ENCODE measurements at places on chromosomes 3 and 15.

DNA sequence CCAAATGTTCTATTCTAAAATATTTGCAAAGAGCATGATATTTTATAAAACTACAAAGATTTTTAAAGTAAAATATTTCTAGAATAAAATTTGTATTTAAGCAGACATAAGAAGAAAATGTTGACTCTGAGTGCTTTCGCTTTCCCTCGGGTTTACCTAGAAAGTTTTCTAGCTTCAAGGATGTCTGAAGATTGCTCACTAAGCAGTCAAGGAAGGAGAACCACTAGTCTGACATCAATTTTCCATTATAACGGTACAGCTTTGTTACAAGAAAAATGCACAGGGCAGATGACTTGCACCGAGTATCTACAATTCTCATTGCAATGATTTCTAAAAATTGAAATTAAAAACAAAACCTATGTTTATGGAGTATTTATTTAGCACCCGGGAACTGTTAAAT, 14.2 kb downstream of the GPR15 start:
- no peak for DNase-seq

- DNase-seq, result no peak
These were observed 145.3 kb downstream of the RORA start for GRCh38 chr15:61083788-61084134.

GRCh38 chr3:71008350-71008935, 575.1 kb downstream of the FOXP1 start:
- no peak for DNase-seq

- no peak for DNase-seq
These were observed 195.7 kb downstream of the OXSM start for GRCh38 chr3:25985621-25986020.

GRCh38 chr15:65551183-65551582, 20.9 kb downstream of the HACD3 start:
- no peak for DNase-seq

- DNase-seq, result peak; percentile 28
These were observed 4.6 kb upstream of the P2RY14 start for GRCh38 chr3:151282921-151283320.

GRCh38 chr3:25427942-25428788, at the start of gene RARB:
Gene RARB, plus strand, starts transcription at chr3:25428263. Its CDS starts 469 bp downstream, at chr3:25428732.
- peak; percentile 52 for DNase-seq

- no peak for DNase-seq
These were observed 418.3 kb downstream of the OTOL1 start for GRCh38 chr3:161914703-161915417.

DNA sequence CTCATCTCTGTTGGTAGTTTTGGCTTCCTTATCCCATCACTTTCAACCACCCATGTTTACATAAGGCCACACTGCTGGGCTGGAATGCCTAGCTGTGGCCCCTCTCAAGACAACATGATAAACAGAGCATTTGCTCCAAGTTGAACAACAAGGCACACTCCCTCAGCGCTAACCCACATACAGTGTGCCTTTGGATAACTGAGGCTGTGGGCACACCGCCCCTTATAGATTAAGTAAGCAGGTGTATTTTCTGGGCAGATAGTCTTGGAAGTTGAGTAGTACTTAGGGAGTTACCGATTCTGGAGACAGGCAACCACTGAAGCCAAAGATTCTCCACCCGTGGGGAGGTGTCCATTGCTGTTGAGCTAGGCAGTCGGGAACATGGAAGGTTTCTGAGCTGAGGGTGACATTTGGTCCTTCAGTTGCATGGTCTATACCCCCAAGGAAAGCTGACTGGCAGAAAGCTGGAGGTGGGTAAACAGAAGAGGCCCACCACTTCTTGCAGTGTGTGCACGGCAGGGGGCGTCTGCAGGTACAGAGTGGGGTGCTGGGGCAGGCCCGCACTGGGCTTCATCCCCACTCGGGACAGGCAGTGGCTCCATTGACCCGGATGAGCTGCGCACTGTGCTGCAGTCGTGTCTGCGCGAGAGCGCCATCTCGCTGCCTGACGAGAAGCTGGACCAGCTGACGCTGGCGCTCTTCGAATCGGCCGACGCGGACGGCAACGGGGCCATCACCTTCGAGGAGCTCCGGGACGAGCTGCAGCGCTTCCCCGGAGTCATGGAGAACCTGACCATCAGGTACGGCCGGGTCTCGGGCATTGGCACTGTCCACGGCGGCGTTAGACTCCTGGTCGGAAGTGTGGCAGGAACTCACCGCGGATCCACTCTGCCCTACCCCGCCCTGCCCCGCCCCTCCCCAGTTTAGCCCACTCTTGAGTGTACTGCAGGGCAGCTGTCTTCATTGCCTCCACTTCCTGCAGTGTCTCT, 16.8 kb downstream of the NOX5 start:
- DNase-seq, result no peak

DNA sequence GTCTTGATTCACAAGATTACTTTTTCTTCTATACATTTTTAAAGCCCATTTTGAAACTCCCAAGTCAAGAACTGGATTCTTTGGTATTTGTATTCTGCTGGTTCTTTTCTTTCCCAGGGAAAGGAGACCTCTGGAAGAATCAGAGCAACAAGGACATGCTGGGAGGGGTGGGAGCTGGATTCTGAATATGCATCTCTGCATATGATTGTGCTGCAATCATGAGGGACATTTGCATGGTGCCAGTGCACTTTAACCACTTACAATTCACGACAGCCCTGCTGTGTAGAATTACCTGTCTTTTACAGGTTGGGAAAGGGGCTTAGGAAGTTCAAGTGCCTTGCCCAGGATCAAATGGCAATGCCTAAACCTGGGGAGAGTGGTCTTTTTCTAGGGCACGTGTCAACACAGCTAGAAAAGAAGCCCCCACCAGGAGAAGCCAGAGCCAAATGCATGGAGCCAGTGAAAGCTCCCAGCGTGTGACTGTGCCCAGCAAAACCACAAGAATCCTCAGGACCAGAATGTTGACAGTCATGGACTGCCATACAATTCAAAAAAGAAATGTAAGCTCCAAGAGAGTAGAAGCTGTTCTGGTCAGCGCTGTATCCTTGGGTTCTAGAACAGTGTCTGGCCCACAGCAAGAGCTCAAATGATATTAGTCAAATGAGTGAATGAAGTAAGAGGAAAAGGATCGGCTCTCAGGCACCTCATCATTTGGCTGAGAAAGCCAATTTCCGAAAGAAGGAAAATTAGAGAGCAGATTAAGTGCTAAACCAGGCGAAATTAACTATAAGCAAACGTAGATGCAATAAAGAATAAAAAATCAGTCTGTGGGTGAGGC, 84.5 kb upstream of the MEF2A start:
- no peak for DNase-seq

- no peak for DNase-seq
These were observed 186.6 kb downstream of the TIGIT start for GRCh38 chr3:114480442-114480841.

DNA sequence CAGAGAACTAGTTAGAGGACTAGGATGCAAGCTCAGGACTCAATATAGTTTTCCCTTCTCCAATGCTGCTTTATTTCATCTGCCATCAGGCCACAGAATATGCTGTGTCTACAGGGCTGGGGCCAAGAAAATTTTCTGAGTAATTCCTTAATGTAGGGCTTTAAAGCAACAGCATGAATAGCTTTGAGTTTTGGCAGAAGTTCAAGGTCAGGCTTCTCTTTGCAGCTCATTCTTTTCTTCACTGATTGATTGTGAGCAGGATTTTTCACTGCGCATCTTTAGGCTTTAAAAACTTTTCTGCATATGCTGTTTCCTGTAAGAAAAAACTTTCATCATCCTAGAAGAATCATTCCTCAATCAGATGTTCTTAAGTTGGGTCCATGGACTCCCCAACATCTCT, 4.6 kb downstream of the TMEM108 start:
- no peak for DNase-seq

DNA sequence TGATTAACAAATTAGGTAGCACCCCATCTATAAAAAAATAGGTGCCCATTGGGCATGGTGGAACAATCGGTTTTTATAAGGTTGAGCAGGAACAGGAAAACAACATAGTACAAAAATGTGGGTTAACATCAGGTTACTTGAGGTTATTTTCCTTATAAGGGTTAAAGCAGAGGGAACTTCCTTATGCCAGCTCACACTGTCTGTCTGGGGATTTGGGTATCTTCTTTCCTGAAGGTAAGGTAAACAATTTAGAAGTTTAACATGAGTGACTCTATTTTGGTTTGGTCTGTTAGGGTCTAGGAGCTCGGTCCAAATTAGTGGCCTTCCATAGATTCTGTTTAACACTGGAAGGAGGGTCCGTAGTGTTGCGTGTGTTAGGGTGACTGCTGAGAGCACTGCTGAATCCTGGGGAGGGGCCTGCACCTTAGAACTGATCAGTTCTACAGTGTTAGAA, 14.7 kb downstream of the CHD2 start:
- no peak for DNase-seq

GRCh38 chr3:170467007-170467406, 48.3 kb downstream of the CLDN11 start:
- DNase-seq, result no peak

- DNase-seq, result no peak
These were observed 14.1 kb upstream of the APOD start for GRCh38 chr3:195597848-195598247.

- DNase-seq, result no peak
These were observed 240.7 kb downstream of the SHOX2 start for GRCh38 chr3:157865352-157866000.

DNA sequence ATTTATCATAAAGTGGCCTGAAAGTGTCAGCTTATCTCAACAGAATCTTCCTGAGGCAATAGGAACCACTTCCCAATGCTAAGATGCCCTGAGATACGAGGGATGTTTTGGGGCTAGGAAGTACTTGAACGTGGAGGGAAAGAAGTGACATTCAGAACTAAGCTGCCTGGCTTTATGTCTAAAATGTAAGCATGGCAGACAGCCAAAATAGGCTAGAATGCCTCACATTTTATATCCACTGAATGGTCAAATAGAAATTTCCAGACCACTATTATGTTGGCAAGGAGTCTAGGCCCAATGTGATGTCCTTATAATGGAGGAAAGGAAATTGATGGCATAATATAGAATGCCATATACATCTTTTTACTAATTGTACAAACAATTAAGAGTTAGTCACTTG, 154.9 kb downstream of the PEX5L start:
- DNase-seq, result no peak

DNA sequence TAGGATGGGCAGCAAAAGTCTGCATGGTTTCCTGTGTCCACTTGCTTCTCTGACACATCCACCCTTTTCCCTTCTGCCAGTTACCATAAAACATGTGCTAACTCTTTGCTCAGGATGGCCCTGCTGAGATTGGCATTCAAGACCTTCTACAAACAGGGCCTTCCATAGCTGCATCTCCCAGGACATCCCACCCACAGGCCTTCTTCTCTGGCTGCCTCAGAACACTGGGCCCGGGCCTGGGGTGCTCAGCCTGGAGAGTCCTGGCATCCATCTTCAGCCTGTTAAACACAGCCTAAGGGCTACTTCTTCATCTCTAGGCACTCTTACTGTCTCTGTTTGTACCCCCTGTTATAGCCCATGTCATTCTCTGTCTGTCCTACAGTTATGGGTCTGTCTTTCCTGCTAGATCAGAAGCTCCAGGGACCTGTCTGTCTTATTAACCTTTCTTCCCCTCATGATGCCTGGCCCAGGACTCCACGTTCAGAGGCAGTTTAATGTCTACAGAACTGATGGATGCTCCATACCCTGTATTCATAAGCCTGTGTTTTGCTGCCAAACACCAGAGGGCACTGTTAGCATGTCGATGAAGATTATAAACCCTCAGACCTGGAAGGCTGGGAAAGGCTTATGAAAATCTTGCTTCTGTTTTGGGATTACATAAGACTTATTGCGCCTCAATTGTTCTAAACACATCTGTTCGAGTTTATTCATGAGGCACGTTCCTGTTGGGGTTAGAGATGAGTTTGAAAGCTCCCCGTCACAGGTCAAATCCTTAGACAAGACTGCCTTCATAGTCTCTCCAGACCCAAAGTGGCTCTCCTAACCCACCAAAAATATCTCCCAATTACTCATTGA, 16.5 kb downstream of the SEMA3G start:
- peak; percentile 65 for DNase-seq

DNA sequence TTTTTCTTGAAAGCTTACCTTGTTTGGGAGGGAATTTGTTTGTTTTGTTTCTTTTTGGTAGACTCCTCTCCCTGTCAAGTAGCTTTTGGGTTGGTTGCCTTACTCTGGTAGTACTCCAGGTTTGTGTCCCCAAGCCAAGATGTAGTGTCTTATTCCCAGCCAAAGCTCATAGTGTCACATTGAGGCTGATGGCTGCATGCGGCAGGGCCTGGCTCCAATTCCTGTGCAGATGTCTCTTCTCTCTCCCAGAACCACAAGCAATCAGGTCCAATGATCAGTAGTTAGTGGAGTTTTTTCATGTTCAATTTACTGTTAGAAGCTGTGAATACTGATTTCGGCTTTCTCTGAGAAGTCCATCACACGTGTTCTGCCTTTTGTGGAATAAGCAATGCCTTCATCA, 221.1 kb upstream of the THBS1 start:
- no peak for DNase-seq

DNA sequence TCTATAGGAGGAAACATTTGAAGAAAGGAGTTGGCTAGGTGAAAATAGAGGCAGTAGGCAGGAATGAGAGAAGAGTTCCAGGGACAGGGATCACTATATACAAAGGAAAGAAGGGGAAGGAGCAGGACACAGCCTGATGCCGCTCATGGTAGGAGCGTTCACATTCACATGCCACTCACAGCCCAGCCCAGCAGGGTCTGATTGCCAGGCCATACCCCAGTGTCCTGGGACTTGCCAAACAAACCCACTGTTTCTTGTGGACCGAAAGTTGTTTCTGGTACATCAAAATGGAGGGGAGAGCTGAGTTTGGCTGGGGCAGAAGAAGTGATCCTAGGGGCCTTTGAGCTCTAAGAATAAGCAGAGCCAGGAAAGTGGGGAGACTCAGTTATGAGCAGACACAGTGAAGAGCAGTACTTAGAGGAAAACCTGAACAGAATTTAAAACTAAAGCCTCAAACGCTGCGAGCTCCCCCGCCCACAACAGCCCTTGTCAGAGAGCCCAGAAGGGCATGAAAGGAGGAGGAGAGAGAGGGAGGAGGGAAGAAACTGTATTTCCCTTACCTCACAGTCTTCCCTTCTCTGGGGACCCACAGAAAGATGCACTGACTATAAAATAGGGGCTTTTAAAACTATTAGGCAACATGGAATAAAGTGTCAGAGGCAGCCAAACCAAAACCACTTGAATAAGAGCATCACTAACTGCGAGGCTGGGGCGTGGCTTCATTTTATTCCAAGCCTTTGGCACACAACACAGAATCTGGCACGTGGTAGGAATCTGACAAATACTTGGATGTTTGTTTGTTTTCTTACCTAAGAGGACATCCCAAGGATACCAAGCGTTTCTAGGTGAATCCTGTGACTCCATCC, 129.0 kb downstream of the RPL22L1 start:
- DNase-seq, result peak; percentile 94

DNA sequence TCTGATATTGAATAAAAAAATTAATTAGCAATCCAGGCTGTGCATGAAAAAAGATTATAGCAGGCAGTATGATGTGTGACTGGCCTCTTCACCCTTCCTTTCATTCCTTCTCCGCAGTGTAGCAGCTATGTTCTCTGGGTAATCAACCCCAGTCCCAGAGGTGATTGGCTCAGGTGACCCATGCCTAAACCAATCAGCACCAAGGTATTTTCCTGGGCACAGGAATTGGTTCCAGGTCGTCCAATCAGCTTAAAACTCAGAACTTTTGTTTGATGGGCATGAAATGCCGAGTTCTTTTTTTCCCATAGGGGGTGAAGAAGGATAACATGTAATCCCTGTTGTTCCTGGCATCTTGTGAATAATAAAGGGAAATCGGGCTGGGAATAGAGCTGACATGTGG, 5.8 kb upstream of the BNC1 start:
- no peak for DNase-seq

GRCh38 chr15:92951800-92952457, 51.8 kb downstream of the CHD2 start:
- DNase-seq, result no peak

GRCh38 chr3:156184156-156184555, 63.8 kb downstream of the KCNAB1 start:
- no peak for DNase-seq

GRCh38 chr15:43465100-43465499, 27.9 kb downstream of the TP53BP1 start:
- peak; percentile 63 for DNase-seq
